ENCODE measurements at places on chromosomes 4 and X. TPM values are rescaled to one million over a fixed set of nuclear protein-coding genes. Genes with fewer than 3 reads are reported as not detected.

The FABP2 gene
- not detected for total RNA-seq

The QRFPR gene
- total RNA-seq = not detected

The FAM47E gene
- 0.72 TPM for total RNA-seq

The ASMTL gene
- total RNA-seq = 16.5 TPM

The CLIC2 gene
- total RNA-seq = 0.80 TPM

The DMP1 gene
- not detected for total RNA-seq

The C4orf50 gene
- total RNA-seq = under 0.01 TPM

The BEX4 gene
- 1.1 TPM for total RNA-seq

The GRIA2 gene
- not detected for total RNA-seq

The CENPVL3 gene
- total RNA-seq = 2.9 TPM

The IL1RAPL1 gene
- total RNA-seq = 0.59 TPM

The MAPK10 gene
- 0.85 TPM for total RNA-seq

- DNase-seq = no peak
- H3K27ac ChIP-seq = peak overlapping the region; percentile 66
- H3K4me1 ChIP-seq = peaks cover 12% of the 10 kb centered on the region
- no peaks in the 10 kb centered on the region for H3K36me3 ChIP-seq
- H3K27me3 ChIP-seq = no peaks in the 10 kb centered on the region
These were observed 220.6 kb upstream of the ZC4H2 start for GRCh38 chrX:65196758-65197360.

GRCh38 chrX:96791559-96791958 is 92.1 kb upstream of the RPA4 start:
- H3K4me3 ChIP-seq = no peak overlapping the region
- no peak overlapping the region for H3K27ac ChIP-seq
- no peaks in the 10 kb centered on the region for H3K36me3 ChIP-seq
- H3K27me3 ChIP-seq = no peaks in the 10 kb centered on the region
- no peak for DNase-seq
- H3K4me1 ChIP-seq = no peaks in the 10 kb centered on the region

DNA sequence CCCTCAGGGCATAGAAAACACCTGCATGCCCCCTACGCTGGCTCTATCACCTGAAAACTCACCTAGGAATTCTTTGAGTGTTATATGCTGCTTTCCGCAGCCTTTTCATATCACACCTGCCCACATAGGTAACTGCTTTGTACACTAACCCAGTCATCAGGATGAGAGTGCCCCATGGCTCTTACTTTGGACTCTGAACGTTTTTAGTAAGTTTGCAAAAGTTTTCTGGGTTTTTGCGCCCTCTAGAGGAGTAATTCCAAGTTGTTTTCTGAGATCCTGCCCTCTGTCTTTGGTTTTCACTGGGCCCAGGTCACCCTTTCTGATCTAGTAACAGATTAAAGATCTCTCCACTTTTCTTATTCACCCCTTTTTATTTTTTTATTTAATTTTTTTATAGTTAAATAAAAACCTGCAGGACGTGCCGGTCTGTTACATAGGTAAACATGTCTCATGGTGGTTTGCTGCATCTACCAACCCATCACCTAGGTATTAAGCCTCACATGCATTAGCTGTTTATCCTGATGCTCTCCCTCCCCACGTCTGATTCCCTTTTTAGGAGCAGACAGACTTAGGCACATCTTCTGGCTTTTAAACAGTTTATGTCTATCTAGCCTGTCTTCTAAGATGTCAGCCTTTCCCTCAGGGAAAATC is 139.2 kb downstream of the NWD2 start:
- no peaks in the 10 kb centered on the region for H3K36me3 ChIP-seq
- no peak overlapping the region for H3K4me3 ChIP-seq
- H3K4me1 ChIP-seq = no peaks in the 10 kb centered on the region
- peak; percentile 32 for DNase-seq

GRCh38 chrX:13522811-13523210 is 46.6 kb upstream of the EGFL6 start:
- no peaks in the 10 kb centered on the region for H3K4me1 ChIP-seq
- no peak for DNase-seq
- H3K4me3 ChIP-seq = no peak overlapping the region
- H3K27me3 ChIP-seq = no peaks in the 10 kb centered on the region
- no peaks in the 10 kb centered on the region for H3K36me3 ChIP-seq

DNA sequence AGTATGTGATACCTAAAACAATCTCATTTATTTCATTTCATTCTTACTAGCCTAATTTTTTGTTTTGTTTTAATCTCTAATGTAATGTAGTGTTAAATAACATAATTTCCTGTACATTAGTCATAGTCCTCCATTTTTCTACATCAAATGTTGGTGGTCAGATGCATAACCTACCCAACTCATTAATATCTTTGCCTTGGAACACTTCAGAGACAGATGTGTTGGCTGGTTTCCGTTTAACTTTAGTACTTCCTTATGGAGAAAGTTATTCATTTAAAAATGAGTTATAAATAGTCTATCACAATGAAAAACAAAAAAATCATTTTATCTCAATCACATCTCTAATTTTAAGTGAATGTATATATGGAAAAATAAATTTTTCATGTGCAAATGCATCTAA is 190.2 kb downstream of the ANTXR2 start:
- no peaks in the 10 kb centered on the region for H3K27me3 ChIP-seq
- H3K36me3 ChIP-seq = no peaks in the 10 kb centered on the region
- no peaks in the 10 kb centered on the region for H3K4me1 ChIP-seq
- no peak for DNase-seq
- no peak overlapping the region for H3K4me3 ChIP-seq

DNA sequence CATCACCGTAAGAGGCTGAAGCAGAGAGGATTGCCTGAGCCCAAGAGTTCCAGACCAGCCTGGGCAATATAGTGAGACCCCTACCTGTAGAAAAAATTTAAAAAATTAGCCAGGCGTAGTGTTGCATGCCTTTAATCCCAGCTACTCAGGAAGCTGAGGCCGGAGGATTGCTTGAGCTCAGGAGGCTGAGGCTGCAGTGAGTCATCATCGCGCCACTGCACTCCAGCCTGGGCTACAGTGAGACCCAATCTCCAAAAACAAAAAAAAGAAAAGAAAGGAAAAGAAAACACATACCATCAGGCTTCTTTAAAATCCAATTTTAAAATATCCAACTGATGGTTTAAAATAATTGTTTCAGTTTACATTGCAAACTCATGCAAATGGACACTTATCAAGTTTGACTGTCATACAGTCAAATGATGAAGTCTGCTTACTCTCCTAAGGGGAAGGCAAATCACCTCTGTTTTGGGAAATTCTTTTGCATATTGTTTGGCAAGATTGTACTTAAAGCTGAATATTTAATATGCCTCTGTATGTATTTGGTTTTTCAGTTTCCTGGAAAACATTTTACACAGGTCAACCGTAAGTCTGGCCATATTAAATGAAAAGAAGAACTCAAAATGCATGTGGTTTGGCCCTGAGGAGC is 23.7 kb upstream of the TENM3 start:
- H3K27me3 ChIP-seq = no peaks in the 10 kb centered on the region
- no peak for DNase-seq
- no peak overlapping the region for H3K4me3 ChIP-seq
- no peaks in the 10 kb centered on the region for H3K36me3 ChIP-seq
- no peak overlapping the region for H3K27ac ChIP-seq
- H3K4me1 ChIP-seq = no peaks in the 10 kb centered on the region

- H3K36me3 ChIP-seq = no peaks in the 10 kb centered on the region
- H3K4me1 ChIP-seq = no peaks in the 10 kb centered on the region
- H3K27me3 ChIP-seq = no peaks in the 10 kb centered on the region
- no peak overlapping the region for H3K27ac ChIP-seq
These were observed 17.0 kb upstream of the MAGED1 start for GRCh38 chrX:51876441-51876840.

- H3K27me3 ChIP-seq = no peaks in the 10 kb centered on the region
- no peaks in the 10 kb centered on the region for H3K36me3 ChIP-seq
- no peak overlapping the region for H3K27ac ChIP-seq
- H3K4me3 ChIP-seq = no peak overlapping the region
- no peak for DNase-seq
These were observed 81.0 kb downstream of the EPHA5 start for GRCh38 chr4:65589331-65589730.

DNA sequence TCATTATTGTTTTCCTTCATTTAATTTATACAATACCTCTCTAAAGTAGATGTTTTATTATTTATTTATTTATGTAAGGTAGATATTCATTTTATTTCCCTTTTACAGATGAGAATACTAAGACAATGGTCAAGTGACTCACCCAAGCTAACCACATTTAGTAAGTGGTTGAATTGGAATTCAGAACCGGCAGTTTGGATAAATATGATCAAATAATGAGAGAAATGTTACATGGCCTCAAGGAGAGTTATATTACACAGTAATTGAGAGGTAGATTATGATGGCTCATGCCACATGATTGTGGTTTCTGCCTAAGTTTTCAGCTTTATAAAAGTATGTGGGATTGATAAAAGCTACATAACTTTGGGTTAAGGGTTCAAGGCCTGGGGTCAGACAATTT is 239.4 kb upstream of the BOD1L1 start:
- no peaks in the 10 kb centered on the region for H3K27me3 ChIP-seq
- DNase-seq = no peak
- H3K4me3 ChIP-seq = no peak overlapping the region
- no peak overlapping the region for H3K27ac ChIP-seq
- H3K36me3 ChIP-seq = no peaks in the 10 kb centered on the region

GRCh38 chr4:5700459-5700858 is 7.9 kb downstream of the EVC2 start:
- H3K27ac ChIP-seq = no peak overlapping the region
- no peak for DNase-seq
- no peaks in the 10 kb centered on the region for H3K27me3 ChIP-seq
- no peaks in the 10 kb centered on the region for H3K4me1 ChIP-seq
- H3K36me3 ChIP-seq = no peaks in the 10 kb centered on the region
- no peak overlapping the region for H3K4me3 ChIP-seq

DNA sequence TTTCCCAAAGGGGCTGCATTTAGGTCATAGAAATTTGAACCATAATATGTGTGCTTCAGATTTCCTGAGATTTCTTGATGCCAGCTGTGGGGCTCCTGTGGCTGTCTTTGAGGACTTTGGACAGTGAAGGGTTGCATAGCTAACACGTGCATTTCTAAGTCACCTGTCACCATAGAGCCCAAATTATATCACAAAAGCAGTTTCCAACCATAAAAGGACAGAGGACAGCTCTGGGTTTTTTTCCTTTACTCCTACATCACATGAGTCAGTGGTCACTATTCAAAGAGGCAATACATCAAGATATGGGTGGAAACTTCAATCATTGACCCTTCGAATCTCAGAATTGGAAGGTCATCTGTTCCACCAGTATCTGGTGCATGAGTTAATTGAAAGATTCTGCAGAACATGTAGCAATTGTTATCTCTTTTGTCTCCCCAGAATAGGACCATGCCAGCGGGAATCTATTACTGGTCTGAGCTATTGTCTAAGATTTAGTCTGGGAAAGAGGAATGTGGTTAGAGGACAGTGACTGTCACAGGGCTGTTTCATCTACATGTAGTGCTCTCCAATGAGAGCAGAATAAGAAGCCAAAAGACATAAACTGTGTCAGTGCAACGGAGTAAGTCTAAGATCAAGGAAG is 133.5 kb downstream of the AASDH start:
- DNase-seq = no peak
- H3K4me1 ChIP-seq = no peaks in the 10 kb centered on the region
- H3K4me3 ChIP-seq = no peak overlapping the region
- H3K27ac ChIP-seq = no peak overlapping the region
- no peaks in the 10 kb centered on the region for H3K36me3 ChIP-seq

DNA sequence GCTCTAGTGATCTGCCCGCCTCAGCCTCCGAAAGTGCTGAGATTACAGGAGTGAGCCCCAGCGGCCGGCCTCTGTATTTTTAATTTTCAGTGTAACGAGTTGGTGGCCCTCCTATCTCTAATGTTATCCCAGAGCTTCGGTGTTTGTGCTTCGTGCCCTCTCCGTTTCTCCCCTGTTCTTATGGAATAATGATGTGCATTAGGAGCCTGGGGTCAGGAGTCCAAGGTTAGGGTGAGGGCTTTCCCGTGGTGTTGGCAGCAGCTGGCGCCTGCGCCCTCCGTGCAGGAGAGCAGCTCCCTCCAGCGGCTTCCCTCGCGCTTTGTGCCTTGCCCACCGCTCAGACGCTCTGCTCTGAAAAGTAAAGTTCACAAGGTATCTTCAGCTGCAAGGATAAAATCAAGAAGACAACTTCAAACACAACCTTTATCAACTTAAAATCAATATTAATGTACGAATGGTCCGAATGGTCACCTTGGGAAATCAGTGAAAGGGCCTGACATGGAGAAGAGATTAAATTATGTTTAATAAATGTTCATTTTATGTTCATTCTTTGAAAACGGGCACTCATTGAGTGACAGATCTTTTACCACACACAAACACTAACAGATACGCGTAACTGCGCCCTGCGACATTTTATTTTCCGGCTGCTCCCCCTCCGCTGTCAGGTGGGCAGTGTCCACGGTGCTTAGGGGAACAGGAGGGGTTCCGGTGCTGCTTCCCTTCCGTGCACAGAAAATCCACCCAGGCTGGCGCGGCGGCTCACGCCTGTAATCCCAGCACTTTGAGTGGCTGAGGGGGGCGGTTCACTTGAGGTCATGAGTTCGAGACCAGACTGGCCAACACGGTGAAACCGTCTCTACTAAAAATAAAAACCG is 62.4 kb downstream of the TRAPPC11 start:
- H3K4me1 ChIP-seq = peaks cover 7% of the 10 kb centered on the region
- H3K4me3 ChIP-seq = peak overlapping the region; percentile 40
- peak; percentile 65 for DNase-seq
- no peaks in the 10 kb centered on the region for H3K27me3 ChIP-seq
- H3K36me3 ChIP-seq = no peaks in the 10 kb centered on the region

DNA sequence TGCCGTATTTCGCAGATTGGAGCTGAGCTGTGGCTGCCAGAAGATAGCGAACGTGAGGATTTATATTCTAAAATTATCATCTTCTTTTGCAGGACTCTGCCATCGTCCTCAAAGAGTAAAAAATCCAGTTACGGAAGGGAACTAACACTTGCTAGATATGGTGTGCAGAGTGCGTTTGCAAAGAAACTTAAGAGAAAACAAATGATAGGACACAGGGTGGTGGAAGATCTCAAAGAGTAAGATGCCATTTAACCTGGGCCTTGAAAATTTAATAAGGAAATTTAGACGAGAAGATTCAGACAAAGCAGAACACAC is 566 bp downstream of the LARP7 start:
- H3K4me1 ChIP-seq = peaks cover 3% of the 10 kb centered on the region
- H3K27me3 ChIP-seq = no peaks in the 10 kb centered on the region
- DNase-seq = no peak
- peak overlapping the region; percentile 98 for H3K4me3 ChIP-seq

GRCh38 chr4:112315446-112315845 is 18.3 kb downstream of the ALPK1 start:
- no peaks in the 10 kb centered on the region for H3K36me3 ChIP-seq
- H3K4me3 ChIP-seq = no peak overlapping the region
- no peaks in the 10 kb centered on the region for H3K27me3 ChIP-seq
- no peaks in the 10 kb centered on the region for H3K4me1 ChIP-seq
- no peak overlapping the region for H3K27ac ChIP-seq
- DNase-seq = no peak

- H3K4me1 ChIP-seq = no peaks in the 10 kb centered on the region
- DNase-seq = no peak
- no peak overlapping the region for H3K27ac ChIP-seq
- no peaks in the 10 kb centered on the region for H3K36me3 ChIP-seq
- no peak overlapping the region for H3K4me3 ChIP-seq
These were observed 97.8 kb downstream of the PARM1 start for GRCh38 chr4:75030649-75031235.

GRCh38 chrX:16138108-16138427 is 14.7 kb downstream of the GRPR start:
- no peak overlapping the region for H3K4me3 ChIP-seq
- H3K4me1 ChIP-seq = no peaks in the 10 kb centered on the region
- no peaks in the 10 kb centered on the region for H3K27me3 ChIP-seq
- no peak overlapping the region for H3K27ac ChIP-seq
- DNase-seq = no peak
- no peaks in the 10 kb centered on the region for H3K36me3 ChIP-seq
